ENCODE measurements at places on chromosomes 11 and 22.

- DNase-seq = no peak
These were observed 34.3 kb upstream of the CSTF3 start for GRCh38 chr11:33195462-33196173.

- DNase-seq = no peak
These were observed 6.5 kb downstream of the RTN3 start for GRCh38 chr11:63687845-63688244.

GRCh38 chr22:45884201-45885062 is 92.5 kb downstream of the WNT7B start:
- DNase-seq = no peak

GRCh38 chr22:19353363-19354131 is 62.0 kb upstream of the CLTCL1 start:
- DNase-seq = no peak

GRCh38 chr11:94302776-94303175 is 1.6 kb upstream of the IZUMO1R start:
- DNase-seq = no peak

DNA sequence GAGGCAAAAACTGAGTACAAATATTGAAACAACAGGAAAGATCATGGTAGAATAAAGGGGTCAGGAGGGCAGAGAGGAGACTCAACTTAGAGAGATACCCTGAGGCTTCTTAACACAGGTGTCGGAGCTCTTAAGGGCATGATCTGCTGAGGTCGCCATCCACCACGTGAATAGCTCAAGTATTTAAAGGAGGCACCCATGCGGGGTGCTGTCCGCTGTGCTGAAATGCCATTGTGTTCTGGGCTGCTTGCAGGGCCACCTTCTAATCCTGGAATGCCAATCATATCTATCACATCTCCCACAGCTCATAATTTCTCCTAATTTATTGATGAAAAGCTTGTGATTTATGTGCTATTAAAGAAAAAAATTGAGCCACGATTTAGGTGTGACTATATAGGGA is 90.2 kb downstream of the SEZ6L start:
- DNase-seq = no peak

DNA sequence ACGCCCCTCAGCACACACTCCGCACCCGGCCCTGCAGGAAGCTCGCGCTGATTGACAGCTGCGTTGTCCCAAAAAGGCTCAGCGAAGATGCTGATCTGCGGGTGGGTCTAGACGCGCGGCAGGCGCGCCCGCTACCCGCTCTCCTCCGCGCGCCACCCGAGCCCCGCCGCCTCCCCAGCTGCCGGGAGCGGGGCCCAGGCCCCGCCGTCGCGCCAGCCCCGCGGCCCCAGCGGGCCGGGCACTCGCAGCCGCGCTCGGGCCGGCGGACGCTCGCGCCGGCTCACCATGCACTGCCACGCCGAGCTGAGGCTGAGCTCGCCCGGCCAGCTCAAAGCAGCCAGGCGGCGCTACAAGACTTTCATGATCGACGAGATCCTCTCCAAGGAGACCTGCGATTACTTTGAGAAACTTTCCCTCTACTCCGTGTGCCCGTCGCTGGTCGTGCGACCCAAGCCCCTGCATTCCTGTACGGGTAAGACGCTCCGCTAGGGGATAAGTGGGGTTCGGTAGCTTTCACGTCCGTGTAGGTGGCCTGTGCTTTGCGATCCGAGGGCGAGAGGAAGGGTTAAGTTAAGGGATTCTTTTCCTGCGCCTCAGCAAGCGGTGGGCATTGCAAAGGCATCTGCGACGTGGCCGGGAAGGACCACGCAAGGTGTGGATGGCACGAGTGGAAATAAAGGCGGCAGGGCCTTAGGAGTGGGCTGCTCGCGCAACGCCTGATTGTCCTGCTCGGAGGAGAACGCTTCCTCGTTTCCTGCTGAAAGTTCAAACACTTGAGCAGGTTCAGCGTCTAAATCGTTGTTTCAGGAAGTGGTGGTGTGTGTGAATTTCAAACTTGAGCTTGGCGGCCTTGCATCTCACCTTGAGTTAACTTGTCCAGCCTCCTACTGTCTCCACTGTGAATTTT is at the start of gene BARX2:
Gene BARX2, plus strand, starts transcription at position 98 of the 907 bp plus-strand sequence. Its CDS starts 188 bp downstream, at position 286.
- DNase-seq = no peak

DNA sequence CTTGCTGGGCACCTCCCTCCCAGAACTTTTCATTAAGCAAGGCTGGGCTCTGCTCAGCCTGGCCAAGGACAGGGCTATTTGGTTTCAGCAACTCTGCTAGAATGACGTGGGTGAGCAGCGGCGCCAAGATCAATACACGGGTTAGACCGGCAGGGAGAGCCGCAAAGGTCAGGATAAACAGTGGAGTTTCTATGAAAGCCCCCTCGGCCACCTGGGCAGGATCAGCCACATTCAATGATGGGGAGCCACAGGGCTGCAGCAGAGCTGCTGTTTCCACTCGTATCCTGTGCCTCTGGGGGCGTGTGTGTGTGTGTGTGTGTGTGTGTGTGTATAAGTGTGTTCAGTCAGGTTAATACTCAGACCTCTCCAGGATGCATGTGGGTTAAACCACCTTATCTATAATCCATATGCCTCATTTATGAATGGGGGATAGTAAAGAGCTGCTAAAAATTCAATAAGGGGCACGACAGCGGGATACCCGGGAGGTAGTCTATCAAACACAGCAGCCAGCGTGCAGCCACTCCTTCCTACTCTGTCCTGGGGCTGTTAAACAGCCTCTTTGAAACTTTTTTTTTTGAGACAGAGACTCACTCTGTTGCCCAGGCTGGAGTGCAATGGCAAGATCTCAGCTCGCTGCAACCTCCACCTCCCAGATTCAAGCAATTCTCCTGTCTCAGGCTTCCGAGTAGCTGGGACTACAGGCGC is 34.8 kb downstream of the MYH9 start:
- no peak for DNase-seq

DNA sequence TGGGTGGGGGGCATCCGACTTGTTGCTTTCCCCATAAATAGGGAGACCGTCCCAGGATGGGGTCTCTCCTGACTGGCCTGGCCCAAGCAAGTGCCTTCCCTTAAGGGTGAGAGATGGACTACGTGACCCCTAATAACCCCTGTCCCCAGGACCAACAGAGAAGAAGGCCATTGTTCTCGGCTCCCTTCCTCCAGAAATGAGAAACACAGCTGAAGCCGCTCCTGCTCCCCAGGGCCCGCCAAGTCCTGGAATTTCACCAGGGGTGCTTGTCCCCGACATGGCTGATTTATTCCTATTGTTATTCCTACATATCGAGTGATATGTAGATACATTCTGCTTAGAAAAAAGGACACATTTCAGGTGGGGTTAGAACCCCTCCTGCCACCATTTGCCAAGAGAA is 100.8 kb downstream of the TP53I11 start:
- DNase-seq = no peak

DNA sequence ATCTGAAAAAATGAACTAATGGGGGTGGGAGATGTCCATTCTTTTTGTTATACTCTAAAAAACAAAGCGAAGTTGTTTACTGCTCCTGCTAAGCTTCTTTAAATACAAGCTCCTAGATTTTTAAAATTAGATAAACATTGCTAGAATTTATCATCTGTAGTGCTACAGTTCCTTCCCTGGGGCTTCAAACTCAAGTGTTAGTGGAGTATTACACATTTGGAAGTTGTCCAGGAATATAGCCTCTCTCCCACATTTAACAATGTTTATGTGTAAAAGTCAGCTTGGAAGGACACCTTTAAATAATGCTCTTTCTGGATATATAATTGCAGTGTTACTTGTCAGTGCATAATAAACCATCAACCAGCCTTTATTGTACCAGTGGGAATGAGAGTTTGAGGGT is 155.5 kb downstream of the SPON1 start:
- DNase-seq = no peak

DNA sequence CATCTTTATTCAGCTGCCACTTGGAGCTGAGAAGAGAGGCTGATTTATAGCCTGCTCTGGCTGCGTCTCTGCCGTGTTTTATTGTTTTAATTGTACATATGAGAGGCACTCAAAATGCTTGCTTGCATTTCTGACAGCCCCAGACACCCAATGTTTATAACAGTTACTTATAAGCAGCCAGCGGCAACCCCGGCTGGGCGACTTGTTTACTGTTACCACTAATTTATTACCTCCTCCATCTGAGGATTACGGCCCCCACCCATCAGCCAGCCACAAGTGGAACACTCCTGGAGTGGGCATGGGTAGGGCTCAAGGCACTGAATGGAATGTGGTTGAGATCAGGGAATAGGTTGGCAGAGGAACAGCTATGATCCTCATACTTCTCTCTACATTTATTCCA is 61.2 kb downstream of the CLPB start:
- no peak for DNase-seq

- no peak for DNase-seq
These were observed 34.1 kb downstream of the CHRDL2 start for GRCh38 chr11:74696939-74697675.

DNA sequence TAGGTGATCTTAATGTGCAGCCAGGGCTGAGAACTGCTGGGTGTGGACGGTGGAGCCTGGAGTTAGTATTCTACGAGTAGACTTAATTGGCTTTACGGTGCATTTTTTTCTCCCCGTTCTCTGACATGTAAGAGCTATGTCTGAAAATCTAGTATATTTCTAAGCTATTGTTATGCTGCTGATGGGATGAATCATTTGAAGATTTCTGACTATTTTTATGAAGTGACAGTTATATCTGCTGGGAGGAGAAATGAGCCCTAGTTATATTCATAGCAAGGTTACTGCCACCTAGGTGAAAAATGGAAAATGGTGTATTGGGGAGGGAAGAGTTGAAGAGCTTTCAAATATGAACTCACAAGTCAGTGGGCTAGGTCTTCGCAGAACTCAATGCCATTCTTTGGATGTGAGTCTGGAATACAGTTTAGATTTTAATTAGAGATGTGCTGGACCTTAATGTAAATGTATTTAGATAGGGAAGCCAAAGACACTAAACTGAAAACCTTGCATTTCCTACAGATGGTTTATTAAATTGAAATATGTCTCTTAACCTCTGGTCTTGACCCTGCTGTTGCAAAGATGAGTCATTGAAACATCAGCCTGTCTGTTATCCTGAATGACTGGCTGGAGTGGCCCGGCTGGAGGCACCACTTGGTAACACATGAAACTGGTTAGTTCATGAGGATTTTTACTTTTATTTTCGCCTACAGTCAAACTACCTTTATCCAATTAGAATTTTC is 293.7 kb downstream of the DDX10 start:
- no peak for DNase-seq

- DNase-seq = no peak
These were observed 41.8 kb upstream of the ZBTB16 start for GRCh38 chr11:114017723-114018122.

DNA sequence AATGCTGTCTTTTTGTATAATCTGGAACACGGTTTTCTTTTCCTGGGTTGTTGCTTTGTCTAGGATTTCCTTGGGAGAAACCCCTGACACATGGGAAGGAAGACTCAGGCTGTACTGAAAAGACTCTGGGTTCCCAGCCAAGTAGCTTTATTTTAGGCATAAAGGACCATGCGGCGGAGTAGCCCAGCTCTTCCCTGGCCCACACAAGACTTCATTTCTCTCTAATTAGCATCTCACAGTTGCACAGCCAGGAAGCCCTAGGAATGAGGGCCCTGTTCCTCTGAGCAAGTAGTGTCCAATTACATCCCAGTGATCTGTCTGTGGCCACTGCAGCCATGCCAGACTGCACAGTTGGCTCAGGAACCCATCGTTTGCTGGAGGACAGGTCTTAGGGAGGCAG is 319.5 kb downstream of the TENM4 start:
- DNase-seq = no peak

DNA sequence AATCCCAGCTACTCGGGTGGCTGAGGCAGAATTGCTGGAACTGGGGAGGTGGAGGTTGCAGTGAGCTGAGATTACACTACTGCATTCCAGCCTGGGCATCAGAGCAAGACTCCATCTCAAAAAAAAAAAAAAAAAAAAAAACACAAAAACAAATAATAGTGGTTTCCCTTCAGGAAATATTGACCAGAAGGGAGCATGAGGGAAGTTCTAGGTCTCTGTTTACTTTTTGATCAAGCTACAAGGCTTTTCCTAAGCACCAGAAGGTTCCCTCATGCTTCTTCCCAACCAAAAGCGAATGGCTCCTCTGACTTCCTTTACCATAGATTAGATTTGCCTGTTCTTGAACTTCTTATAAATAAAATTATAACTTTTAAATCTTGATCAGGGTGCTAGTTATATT is 18.3 kb downstream of the MYO18B start:
- DNase-seq = no peak

DNA sequence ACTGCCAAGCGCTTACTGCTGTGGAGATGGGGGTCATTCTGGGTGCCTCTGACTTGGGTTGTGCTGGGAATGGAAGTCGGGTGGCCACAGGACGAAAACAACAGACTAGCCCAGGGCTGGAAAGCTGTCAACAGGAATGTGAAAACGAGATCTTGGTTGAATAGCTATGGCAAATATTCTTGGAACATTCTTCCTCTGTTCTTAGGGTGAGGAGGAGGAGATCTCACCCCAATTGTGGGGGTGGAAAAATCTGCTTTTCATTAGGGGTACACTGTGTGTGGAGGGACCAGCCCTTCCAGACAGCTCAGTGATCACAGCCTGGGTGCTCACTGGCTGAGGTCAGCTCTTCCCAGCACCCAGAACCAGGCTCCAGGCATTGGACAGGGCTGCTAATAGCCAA is 52.0 kb upstream of the PRSS23 start:
- no peak for DNase-seq

DNA sequence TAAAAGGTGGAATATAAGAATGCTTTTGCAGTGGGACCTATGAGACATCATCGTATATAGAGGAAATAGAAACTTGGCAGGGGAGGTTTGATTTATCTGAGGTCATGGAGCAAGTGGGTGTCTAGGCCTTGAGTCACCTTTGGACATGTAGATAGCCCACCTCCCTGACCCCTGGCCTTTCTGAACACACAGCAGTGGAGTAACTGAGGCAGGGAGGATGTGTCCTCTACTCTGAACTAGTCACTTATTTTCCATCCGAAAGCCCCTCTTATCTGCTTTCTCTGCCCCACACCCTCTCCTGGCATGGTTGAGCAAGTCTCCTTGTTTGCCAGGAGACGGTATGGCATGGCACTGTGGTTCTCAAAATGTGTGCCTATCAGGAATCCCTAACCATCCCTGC is 7.9 kb downstream of the CD82 start:
- no peak for DNase-seq

GRCh38 chr11:61460986-61461385 is 31.1 kb downstream of the SDHAF2 start:
- DNase-seq = no peak

GRCh38 chr11:26953770-26954392 is 40.0 kb upstream of the FIBIN start:
- DNase-seq = no peak

GRCh38 chr11:9155930-9156329 is 64.5 kb upstream of the SCUBE2 start:
- DNase-seq = no peak

- DNase-seq = peak; percentile 88
These were observed 61.9 kb downstream of the MED15 start for GRCh38 chr22:20569059-20570058.

GRCh38 chr11:99494065-99494464 is 473.3 kb downstream of the CNTN5 start:
- no peak for DNase-seq
